GM12864 (cell line): ENCODE measurements at places on chromosomes 6 and 20.

DNA sequence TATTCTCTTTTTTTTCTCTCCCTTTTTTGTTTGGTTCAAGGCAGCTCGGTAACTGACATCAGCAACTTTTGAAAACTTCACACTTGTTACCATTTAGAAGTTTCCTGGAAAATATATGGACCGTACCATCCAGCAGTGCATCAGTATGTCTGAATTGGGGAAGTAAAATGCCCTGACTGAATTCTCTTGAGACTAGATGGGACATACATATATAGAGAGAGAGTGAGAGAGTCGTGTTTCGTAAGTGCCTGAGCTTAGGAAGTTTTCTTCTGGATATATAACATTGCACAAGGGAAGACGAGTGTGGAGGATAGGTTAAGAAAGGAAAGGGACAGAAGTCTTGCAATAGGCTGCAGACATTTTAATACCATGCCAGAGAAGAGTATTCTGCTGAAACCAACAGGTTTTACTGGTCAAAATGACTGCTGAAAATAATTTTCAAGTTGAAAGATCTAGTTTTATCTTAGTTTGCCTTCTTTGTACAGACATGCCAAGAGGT, 10.6 kb downstream of the HEY2 start:
- DNase-seq: no peak

DNA sequence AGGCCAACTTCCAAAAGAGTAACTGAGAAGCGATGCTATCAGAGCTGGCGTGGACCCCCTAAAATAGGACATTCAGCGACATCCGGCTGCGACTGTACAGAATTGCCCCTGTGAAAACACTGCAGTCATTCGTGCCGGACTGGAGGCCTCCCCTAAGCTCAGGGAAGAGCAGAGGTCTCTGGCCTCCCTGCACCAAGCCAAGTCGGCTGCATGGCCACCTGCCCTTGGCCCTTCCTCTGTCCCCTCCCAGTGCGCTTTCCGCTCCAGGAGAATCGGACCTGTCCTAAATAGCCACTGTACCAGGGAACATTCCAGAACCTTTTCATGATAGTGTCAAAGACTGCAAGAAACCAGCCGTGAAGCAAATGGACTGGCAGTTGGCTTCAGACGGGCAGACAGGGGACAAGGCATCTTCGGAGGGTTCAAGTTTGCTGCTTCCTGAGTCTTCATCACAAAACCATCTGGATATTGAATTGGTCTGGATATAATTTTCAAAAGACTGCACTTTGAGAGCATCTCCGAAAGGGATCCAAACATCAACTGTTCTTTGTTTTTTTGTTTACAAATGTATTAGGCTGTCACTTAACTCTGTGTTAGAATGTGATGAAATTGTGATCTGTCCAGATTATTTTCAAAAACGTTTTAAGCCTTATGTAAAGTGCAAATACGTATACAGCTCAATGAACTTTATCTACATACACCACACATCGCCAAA, 16.5 kb downstream of the SLC2A4RG start:
- no peak for DNase-seq

GRCh38 chr6:15395087-15395486, 149.2 kb downstream of the JARID2 start:
- no peak for DNase-seq

DNA sequence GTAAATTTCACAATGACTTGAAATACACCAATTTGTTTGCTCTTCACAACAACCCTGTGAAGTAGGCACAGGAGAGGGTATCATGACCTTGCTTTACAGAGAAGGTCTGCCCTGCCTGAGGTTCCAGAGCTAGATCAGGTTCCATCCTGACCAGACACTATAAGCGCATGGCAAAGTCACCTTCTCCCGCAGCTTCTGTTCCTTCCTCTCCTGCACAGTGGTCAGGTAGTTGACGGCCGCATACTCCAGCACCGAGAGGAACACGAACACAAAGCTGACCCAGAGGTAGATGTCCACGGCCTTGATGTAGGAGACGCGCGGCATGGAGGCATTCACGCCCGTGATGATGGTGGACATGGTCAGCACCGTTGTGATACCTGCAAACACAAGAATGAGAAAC, 34.3 kb downstream of the PM20D2 start:
- DNase-seq: no peak

DNA sequence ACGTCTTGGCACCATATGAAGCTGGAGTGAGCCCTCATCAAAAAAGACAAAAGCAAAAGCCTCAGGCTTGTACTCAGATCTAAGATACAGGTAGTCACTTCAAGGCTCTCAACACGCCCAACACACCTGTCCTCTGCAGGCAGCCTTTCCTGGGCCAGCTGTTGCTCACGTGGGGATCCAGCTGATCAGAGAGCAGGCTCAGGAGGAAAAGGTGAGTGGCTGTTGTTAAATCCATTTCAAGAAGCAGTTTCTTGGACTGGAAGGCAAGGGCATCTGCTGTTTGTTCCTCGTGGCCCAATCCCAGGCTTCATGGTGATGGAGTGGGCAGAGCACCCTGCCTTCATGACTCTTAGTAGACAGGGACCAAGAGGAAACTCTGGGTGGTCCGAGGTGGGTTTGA, 39.6 kb downstream of the ELMO2 start:
- no peak for DNase-seq

GRCh38 chr6:53587291-53587690, 42.4 kb upstream of the GCLC start:
- DNase-seq: no peak

GRCh38 chr20:1535420-1536175, 21.9 kb downstream of the SIRPD start:
- peak; percentile 99 for DNase-seq
